ENCODE measurements at places on chromosomes 11 and 22.

GRCh38 chr11:120808616-120809050, 215.3 kb upstream of the TBCEL start:
- no peak for DNase-seq

DNA sequence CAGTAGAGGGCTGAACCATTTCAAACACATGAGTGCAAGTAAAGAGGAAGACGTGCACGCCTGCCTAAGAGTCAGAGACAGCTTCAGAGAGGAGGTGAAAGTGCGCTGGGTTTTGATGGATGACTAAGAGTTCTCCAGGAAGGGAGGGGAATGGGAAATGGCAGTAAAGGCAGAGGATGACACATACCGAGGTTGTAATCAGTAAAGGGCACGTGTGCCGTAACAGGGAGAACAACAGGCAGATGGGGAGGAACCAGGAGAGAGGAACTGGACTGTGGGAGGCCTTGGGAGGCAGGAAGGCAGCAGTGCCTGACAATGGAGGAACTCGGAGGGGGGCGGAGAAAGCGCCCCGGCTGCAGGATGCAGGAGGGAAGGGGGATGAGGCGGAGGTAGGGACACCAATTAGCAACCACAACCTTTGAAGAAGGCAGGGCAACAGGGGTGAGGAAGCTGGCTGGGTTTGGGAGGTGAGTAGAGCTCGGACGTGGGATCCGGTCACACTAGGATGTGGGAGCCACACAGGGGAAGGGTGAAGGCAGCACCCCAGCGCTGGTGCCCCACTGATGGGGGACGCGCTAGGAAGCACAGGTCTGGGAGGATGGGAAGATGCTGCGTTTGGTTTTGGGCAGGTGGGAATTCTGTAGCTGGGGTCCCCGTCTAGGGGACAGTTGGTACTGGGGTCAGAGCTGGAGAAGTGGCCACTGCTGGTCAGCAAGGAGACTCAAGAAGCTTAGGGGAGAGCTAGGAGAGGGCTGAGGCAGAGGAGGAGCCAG, 67.4 kb downstream of the SCUBE1 start:
- DNase-seq = no peak

DNA sequence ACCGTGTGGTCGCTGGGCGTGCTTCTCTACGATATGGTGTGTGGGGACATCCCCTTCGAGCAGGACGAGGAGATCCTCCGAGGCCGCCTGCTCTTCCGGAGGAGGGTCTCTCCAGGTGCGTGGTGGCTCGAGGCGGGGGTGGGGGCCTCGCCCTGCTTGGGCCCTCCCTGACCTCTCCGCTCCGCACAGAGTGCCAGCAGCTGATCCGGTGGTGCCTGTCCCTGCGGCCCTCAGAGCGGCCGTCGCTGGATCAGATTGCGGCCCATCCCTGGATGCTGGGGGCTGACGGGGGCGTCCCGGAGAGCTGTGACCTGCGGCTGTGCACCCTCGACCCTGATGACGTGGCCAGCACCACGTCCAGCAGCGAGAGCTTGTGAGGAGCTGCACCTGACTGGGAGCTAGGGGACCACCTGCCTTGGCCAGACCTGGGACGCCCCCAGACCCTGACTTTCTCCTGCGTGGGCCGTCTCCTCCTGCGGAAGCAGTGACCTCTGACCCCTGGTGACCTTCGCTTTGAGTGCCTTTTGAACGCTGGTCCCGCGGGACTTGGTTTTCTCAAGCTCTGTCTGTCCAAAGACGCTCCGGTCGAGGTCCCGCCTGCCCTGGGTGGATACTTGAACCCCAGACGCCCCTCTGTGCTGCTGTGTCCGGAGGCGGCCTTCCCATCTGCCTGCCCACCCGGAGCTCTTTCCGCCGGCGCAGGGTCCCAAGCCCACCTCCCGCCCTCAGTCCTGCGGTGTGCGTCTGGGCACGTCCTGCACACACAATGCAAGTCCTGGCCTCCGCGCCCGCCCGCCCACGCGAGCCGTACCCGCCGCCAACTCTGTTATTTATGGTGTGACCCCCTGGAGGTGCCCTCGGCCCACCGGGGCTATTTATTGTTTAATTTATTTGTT, 2.4 kb downstream of the PIM3 start:
- DNase-seq = no peak

GRCh38 chr22:30694171-30694639, 469 bp upstream of the OSBP2 start:
- DNase-seq = peak; percentile 17

DNA sequence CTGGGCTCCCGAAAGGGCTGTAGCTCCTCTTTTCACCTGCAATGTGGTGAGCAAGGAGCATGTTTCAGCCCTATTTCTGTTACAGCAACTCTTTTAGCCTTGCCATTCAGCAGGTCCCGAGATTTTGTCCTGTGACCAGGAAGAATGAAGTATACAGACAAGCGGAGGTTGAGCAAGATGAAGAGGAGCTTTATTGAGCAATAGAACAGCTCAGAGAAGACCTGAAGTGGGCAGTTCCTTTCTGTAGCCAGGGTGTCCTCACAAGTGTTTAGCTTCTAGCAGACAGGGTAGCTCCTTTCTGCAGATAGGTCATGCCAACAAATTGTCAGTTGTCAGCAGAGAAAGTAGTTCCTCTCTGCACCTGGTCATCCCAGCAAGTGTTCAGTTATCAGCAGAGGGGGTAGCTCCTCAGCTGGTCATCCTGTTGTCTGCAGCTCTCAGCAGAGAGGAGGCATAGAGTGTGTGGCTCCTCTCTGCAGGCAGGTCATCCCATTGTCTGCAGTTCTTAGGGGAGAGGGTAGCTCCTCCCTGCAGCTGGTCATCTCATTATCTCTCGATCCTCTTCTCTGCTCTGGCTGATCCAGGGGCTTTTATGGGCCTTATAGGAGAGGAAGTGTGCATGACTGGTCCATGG, 5.4 kb upstream of the OR56A4 start:
- no peak for DNase-seq

GRCh38 chr22:50081426-50082196, 3.6 kb downstream of the MLC1 start:
- DNase-seq = no peak

GRCh38 chr11:27977527-27977926, 130.4 kb downstream of the KIF18A start:
- no peak for DNase-seq

DNA sequence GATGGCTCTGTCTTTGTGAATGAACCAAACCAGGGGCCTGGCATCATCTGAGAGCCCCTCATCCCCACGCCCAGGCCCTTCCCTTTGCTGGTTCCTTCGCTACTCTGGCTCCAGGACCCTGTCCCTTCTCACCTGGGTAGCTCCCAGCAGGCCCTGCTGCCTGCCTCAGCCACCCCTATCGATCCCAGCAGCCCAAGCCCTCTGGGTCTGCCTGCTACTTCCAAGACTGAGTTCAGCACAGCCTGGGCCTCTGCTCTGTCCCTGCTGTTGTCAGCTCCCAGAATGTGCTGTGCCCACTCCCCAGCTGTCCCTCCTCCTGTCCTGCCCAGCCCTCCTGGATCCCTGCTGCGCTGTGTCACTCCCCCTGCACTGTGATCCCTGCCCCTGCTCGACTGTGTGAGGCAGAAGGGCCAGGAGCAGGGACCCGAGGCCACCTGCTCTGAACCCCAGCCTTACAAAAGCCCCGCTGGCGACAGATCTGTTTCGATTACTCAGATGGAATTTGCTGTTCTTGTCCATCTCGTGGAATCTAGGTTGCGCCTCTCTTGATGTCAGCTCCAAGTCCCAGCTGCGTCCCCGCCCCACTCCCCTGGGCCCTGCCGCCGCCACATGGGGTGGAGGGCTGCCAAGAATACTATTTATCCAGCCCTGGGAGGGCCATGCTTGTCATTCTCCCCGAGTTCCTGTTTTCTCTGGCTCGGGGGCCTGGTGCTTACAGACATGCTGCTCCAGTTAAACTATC, 13.0 kb downstream of the MRPL21 start:
- no peak for DNase-seq

GRCh38 chr22:20407829-20408228, 13.9 kb downstream of the ZNF74 start:
- DNase-seq = no peak

- no peak for DNase-seq
Observed at GRCh38 chr11:65500387-65501185, 1.7 kb downstream of the MALAT1 start.

DNA sequence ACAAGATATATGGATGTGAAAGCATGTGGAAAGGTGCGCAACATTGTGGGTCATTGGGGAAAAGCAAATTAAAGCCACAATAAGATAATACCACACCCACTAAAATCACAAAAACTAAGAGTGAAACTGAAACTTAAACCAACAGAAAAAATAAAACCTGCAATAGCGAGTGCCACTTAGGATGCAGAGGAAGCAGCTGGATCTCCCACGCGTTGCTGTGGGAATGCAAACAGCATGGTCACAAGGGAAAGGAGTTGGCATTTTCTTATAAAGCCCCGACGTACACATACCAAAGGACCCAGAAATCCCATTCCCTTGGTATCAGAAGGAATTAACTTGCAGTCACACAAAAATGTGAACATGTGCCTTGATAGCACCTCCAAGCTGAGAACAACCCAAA, 712.0 kb downstream of the TBC1D22A start:
- no peak for DNase-seq

DNA sequence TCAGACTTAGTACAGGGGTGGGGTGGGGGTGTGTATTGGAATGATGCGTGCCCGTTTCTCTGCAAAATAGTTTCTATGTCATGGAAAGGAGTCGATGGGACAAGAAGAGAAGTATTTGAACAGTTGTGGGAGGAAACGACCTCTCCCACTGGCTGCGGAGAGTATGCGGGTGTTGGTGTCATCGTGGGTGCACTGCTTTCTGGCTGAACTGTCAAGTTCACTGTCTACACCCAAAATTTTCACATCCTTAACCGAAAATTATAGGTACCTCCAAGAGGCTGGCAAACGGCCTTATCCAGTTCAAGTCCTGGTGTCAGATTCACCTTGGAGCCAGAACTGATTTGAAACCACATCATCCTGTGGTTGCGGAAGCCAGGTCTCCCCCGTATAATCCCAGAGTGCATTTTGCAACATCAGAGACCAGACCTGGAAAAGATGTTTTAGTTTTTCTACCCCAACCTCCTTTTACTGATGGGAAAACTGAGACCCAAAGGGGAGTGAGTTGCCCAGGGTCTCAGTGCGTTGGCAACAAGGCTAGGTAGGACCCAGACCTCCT, 497 bp upstream of the SSRP1 start:
- DNase-seq = no peak

DNA sequence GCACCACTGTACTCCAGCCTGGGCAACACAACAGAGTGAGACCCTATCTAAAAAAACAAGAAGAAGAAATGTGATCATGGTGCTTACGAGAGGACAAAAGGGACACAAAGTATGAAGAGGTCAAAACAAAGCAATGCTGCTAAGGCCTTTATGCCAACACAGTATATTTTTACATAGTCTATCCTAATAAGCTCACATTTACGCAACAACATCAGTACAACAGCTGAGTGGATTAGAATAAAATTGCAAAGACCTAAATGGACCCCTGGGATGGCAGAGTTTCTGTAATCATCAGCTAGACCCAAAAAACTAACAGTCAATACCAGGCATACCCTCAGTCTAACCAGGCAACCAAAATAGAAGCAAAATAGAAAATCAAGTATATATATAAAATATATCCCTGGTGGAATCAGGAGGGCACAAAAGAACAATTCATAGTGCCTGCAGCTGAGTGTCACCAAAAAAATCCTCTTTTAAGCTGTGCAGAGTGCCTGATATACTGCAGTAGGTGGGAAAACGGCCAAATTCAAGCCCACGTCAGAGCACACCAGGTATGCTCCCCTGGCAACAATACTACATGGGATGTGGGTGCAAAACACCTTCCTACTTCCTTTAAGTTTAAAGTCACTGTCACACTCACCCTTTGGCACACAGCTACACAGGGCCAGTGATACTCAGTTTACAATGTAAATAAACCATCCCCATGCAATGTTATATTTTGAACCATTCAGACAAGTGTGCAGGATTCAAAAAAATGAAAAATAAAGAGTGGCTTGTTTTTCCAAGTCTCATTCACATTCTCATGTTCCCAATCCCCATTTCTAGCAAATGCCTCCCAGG, 57.8 kb downstream of the RBFOX2 start:
- DNase-seq = no peak

- no peak for DNase-seq
Observed at GRCh38 chr11:62923601-62924411, 2.6 kb upstream of the CHRM1 start.

GRCh38 chr11:31443802-31444201, 65.6 kb downstream of the IMMP1L start:
- no peak for DNase-seq

DNA sequence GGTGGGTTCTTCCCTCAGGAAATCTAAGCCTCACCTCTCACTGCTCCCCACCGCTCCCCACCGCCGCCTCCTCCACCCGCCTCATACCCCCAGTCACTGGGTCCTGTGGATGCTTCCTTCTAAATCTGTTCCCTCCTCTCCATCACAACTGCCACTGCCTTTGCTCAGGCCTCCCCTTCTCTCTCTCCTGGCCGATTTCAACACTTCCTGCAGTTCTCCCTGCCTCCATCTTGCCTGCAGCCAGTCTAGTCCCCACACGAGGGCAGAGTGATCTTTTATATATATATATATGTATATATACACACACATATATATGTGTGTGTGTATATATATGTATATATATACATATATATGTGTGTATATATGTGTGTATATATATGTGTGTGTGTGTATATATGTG, 27.8 kb downstream of the CREB3L1 start:
- no peak for DNase-seq

DNA sequence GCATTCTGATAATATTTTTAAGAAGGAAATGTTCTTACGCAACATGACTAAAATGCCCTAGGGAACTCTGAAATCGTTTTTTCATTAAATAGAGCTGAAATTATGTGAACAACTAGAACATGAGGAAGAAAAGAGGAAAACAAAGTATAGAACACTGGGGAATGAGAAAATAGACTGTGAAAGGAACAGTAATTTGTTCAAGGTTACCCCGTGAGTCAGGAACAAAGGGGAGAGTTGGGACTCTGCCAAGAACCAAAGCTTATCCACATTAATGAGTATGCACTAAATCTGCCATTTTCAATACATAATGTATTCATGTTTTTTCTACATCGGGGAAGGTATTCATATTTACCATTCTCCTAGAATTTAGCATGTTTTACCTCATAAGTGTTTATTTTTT, 961.8 kb upstream of the CCDC90B start:
- no peak for DNase-seq

- no peak for DNase-seq
Observed at GRCh38 chr11:66473608-66474515, 6.4 kb upstream of the DPP3 start.

GRCh38 chr11:134584706-134585445, 172.8 kb upstream of the B3GAT1 start:
- DNase-seq = no peak

DNA sequence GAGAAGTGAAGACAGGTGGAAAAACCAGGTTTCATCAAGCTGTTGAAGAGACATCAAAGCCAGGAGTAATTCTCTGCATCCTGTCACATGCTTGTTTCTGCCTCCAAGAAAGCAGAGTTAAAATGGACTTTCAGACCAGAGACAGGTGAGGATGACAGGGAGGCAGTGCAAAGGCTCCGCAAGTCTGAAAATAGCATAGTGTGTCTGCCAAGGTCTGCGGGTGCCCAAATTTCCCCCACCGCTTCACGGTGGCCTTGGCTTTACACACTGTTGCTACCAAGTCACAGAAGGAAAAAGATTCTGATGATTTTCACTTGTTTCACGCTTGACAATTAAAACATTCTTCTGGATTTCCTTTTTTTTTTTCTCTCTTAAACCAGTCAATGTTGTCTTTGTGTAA, 44.2 kb downstream of the SNX19 start:
- no peak for DNase-seq
